CD8-positive, alpha-beta memory T cell (primary cell): ENCODE measurements at places on chromosomes 16 and 17.
A peak's percentile ranks its signal among the peaks of the same experiment; 100 is the strongest.

DNA sequence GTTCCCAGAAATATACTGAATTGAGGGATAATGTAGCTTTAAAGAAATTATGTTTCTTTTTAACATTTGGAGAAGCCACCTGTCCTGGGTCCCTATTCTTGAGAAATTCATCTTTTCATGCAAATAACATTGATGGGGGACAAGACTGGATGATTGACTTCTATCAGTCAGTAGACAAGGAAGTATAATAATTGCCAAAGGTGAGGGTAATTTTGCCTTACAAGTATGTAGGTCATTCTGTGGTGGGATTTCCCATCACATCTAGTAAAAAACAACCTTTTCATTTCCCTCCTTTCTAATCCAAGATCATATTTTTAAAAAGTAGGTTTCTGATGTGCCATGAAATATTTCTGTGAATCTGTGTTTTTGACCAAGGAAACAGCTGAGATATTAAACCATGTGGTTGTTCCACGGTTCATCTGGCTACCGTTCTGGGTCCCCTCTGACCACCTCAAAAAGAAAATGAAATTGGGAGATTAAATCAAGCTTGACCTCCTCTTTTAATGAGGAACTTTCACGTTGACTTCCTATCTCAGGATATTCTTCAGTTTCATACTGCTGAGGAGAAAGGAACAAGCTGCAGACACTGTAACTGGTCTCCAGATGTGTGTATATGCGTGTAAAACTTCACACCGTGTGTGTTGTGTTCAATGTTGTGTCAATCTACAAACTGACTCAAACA lies 138.6 kb downstream of the MAP2K6 start:
- no peak for DNase-seq

GRCh38 chr17:4785311-4786105 lies 656 bp downstream of the VMO1 start:
- DNase-seq = no peak

DNA sequence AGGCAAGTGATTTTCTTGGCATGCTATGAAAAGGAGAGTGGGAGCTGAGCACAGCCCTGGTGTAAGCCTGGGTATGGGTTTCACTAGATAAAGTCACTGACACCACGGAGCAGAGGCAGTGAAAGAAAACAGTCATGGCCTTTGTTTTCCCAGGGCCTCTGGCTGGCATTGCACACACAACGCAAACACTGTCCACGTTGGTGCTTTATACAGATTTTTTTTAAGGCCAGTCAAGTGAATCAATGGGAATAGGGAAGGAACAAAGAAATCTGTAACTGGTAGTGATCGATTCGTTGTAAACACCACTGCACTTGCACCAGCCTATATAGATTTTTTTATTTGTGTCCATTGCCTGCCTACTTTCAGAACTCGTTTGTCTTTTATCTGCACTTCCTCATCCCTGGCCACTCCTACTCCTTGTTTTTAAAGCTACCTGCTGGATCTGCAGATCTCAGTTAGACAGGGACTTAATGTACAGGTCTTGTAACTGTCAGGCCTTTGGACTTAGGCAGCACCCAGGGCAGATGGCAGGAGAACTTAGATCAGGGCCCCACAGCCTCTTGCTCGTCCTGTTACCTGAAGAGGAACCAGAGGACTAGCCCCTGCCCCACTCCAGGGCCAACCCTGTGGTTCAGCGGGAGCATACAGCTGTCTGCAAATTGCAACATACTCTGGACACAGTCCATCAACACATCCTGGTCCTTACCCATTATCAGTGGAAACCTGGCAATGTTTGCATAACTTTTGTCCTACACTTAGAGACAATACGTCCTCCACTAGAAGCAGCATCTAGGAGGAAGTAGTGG lies 10.6 kb upstream of the TMIGD1 start:
- DNase-seq = no peak

- DNase-seq = no peak
Measured at GRCh38 chr16:77433146-77433545, 1.7 kb downstream of the ADAMTS18 start.

GRCh38 chr16:19892902-19893301 lies 8.3 kb upstream of the GPRC5B start:
- DNase-seq = no peak

DNA sequence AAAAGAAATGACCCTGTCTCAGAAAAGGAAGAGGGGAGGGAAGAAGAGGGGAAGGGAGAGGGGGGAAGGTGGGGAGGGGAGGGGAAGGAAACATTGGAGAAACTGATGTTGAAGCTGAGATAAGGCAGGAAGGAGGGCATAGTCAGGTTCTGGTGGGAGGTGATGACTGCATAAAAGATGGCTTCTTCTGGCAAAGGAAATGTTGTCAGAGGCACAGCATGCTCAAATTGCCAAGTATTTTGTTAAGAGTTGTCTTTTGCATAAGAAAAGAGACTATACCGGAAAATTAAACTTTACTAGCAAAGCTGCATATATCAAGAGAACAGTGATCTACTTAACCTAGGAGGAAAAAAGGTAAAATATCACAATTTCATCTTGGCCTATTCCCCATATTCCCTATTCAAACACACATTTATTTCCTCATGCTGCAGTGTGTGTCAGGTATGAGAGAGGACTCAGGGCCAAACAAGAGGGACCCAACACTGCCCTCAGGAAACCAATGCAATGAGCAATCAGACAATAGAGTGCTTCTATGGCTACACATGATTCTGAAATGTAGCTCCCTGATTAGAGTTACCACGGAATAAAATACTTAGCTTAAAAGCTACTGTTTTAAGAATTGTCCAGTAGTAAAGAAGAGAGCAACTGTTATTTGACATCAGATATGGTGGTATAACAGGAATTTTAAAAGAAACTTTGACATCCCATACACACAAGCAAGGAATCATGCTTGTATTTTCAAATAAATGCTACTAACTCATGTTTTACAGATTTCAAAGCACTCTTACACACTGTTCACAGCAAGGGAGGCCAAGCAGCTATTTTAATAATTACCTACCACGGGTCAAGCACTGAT lies 80.9 kb downstream of the PARN start:
- no peak for DNase-seq

GRCh38 chr17:45247429-45248131 lies 14.3 kb downstream of the SPATA32 start:
- DNase-seq = peak; percentile 96

DNA sequence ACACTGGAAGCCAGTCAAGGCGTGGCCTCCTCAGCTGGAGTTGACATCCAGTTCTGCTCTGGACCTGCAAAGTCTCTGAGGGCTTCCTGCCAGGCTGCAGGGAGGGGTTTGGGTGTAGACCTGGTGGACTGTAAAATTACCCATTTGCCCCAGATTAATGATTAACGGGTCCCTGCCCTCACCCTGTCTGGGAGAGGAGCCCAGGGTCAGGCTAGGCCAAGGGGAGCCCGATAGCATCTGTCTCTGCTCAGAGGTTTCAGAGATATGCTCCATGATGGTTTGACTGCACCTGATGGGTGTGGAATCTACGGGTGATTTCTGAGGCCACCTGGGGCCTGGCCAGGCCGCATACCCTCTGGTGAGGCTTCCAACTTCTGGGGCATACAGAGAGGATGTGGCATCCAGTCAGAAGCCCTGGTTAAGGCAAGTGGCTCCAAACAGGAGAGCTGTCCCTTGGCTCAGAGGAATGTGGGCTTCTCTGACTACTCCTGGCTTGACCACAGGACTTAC lies 11.2 kb downstream of the PPY start:
- no peak for DNase-seq

GRCh38 chr16:35732046-35732810 lies 2272.8 kb downstream of the TP53TG3F start:
- DNase-seq = no peak

GRCh38 chr16:55057866-55058265 lies 127.2 kb downstream of the IRX5 start:
- DNase-seq = no peak

DNA sequence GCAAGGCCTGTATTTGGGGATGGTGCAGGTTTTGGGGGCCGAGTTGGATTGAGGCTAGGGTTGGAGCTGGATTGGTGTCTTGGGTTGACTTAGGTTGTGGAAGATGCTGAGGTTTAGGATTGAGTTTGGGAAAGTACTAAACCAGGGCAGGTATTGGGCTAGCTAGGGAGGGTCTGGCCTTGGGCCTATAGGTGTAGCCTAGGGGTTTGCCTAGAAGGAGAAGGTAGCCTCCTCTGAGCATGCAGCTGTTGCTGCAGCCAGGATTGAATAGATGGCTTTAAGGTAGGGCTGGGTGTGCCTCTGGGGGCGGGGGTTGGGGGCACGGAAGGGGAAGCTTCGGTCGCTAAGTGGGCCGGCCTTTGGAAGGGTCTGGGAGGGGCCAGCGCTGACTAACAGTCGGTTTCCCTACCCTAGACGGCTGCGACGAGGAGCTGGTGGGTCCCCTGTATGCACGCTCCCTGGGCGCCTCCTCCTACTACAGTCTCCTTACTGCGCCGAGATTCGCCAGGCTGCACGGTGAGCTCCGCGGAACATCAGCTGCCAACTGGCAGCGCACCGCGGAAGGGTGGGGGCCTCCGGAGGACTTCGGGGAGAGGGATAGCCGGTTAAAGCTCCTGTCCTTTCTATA lies 1.2 kb downstream of the CNTNAP1 start:
- no peak for DNase-seq

DNA sequence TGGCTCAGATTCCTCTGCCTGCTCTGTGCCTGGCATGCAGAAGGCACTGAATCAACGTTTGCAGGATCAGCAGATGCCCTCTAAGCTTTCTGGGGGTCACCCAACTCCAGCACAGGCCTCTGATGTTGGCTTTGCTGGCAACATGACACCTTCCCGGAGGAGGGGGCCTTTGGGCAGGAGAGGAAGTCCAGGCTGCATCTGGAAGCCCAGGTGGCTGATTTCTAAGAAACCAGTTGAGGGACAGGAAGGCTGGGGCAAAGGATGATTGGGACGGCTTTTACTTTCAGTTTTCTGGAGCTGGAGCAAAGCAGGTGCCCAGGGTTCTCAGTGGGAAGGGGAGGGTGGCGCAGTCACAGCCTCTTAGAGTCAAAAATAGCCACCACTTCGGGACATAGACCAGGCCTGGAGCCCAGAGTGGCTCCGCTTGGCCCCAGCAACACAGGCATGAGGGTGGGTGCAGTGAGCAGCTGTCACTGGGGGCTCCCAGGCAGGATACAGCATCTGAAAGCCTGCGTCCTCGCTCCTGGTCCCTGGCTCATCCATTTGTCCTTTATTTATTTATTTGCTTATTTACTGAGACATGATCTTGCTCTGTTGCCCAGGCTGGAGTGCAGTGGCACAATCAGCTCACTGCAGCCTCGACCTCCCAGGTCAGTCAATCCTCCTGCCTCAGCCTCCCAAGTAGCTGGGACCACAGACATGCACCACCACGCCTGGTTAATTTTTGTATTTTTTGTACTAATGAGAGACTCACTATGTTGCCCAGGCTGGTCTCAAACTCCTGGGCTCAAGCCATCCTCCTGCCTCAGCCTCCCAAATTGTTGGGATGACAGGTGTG lies 15.1 kb downstream of the SOCS1 start:
- no peak for DNase-seq

DNA sequence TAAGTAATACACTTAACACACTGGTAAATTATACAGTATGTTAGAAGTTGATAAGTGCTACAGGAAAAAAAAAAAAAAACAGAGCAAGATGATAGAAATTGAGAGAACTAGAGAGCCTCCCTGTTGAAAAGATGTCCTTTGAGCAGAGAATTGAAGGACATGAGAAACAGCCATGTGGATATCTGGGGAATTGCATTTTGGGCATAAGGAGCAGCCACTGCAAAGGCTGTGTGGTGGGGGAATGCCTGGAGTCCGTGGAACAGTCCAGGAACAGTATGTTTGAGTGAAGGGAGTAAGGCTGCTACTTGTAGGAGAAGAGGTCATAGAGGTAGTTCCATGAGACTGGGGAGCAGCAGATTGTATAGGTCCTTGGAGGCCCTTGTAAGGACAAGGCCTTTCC lies 178.4 kb downstream of the FTO start:
- no peak for DNase-seq

GRCh38 chr17:82815790-82816305 lies 24.0 kb downstream of the ZNF750 start:
- DNase-seq = no peak

GRCh38 chr17:74815067-74815466 lies 38.9 kb upstream of the NAT9 start:
- DNase-seq = no peak

DNA sequence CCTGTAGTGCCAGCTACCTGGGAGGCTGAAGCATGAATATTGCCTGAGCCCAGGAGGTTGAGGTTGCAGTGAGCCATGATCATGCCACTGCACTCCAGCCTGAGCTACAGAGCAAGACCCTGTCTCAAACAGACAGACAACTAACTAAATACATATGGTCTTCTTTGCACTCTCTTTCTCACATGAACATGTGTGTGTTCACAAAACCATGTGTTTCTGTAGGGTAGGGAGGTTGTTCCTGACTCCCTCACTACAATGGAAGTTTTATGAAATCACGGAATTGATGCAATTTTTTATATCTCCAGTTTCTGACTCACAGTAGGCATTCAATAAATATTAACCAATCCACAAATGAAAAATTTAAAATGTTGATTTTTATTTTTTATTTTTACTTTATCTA lies 48.5 kb downstream of the ABHD15 start:
- DNase-seq = no peak

- peak; percentile 71 for DNase-seq
Measured at GRCh38 chr16:569445-570254, at the start of gene PIGQ. Gene PIGQ, plus strand, starts transcription at chr16:569968. Its CDS starts 4,107 bp downstream, at chr16:574075.

- DNase-seq = no peak
Measured at GRCh38 chr17:29705386-29705785, 82.7 kb upstream of the CORO6 start.

GRCh38 chr17:27600471-27600870 lies 30.5 kb upstream of the LGALS9 start:
- no peak for DNase-seq

- no peak for DNase-seq
Measured at GRCh38 chr16:85232369-85233142, 120.3 kb upstream of the CIBAR2 start.

DNA sequence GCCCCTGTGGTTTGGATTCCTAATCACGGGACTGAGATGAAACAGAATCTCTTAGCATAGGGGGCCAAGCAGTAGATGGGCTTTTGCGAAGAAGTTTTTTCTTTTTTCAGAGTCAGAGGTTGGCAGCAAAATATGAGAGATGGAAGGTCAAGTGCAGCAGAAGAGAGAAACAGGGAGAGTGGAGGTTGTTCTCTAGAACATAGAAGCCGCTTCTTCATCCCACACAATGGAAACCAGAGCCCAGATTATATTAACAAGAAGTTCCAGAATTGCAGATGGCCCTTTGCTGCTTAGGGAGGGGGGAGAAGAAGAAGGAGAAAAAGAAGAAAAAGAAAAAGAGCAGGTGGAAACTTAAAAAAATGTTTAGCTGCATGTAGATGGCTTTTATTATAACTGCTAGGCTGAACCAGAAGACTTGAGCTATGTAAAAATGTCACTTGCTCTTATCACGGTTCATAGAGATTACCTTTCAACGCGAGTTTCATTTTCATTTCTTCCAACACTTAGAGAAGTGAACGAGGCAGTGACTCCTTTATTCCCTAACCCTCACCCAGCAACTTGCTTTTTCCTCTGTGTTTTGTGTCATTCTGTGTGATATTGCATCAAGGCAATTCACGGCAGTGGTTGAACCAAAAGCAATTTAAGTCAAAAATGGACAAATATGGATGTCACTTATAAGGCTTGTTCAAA lies 737.5 kb downstream of the WWOX start:
- no peak for DNase-seq
